ENCODE measurements at places on chromosomes 3 and 15. TPM values are rescaled to one million over a fixed set of nuclear protein-coding genes. Genes with fewer than 3 reads are reported as not detected.
A peak's percentile ranks its signal among the peaks of the same experiment; 100 is the strongest.

THSD4 gene
- not detected for total RNA-seq

C3orf22 gene
- not detected for total RNA-seq

BFSP2 gene
- not detected for total RNA-seq

SI gene
- not detected for total RNA-seq

COL7A1 gene
- total RNA-seq = 1.1 TPM

GRK7 gene
- total RNA-seq = not detected

- DNase-seq = no peak
Observed at GRCh38 chr15:67945951-67946700, 106.3 kb upstream of the RNU6-1 start.

- DNase-seq = peak; percentile 41
Observed at GRCh38 chr3:57298041-57298440, 5.6 kb upstream of the ASB14 start.

- DNase-seq = no peak
Observed at GRCh38 chr3:142990721-142991120, 10.6 kb upstream of the U2SURP start.

DNA sequence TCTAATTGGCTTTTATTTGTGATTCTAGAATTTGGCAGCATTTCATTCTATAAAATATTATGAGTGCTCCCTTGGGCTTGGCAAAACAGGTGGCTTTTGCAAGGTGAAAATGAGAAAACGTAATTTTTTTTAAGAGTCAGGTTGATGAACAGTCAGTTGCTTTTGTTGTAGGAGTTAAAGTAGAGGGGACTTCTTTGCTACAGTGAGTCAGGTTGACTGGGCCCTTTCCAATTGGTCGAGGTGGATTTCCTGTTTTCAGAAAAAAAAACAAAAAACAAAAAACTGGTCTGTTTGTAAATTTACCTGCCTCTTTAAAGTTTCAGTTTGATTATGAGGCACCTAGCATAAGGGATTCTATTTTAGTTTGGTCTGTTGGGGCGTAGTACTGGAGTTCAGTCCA is 1469.4 kb upstream of the GBE1 start:
- DNase-seq = no peak

DNA sequence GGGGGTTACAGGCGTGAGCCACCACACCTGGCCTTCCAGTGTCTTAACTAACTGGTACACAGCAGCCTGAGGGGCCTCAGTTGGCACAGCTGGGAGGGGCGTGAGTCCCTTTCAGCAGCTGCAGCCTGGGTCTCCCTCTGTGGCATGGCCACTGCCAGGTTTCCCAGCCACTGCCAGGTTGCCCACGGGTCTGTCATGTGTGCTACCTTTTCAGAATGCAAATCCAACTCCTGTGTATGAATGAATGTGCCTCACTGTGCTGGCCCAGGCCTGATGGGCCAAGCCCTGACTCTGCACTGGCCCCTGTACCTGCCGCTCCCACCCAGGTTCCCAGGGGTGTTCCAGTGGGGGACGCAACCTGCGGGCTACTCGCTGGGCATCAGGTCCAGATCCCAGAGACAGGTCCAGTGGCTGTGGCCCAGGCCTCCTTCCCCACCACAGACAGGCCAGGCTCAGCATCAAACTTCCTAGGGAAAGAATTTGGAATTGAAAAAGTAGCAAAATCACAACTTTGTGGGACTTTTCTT is 26.0 kb downstream of the WHAMM start:
- no peak for DNase-seq

- no peak for DNase-seq
Observed at GRCh38 chr3:178532476-178532875, 3.8 kb upstream of the KCNMB2 start.

DNA sequence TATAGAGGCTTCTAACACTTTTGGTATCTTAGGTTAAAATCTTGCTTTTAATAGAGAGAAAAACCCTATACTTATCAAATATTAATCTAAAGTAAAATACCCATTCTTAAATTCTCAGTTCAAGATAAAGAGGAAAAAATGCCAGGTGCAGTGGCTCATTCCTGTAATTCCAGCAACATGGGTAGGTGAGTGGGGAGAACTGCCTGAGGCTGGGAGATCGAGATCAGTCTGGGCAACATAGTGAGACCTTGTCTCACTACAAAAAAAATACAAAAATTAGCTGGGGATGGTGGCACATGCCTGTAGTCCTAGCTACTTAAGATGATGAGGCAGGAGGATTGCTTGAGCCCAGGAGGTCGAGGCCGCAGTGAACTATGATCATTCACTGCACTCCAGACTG is 135.8 kb downstream of the CLASP2 start:
- DNase-seq = no peak

DNA sequence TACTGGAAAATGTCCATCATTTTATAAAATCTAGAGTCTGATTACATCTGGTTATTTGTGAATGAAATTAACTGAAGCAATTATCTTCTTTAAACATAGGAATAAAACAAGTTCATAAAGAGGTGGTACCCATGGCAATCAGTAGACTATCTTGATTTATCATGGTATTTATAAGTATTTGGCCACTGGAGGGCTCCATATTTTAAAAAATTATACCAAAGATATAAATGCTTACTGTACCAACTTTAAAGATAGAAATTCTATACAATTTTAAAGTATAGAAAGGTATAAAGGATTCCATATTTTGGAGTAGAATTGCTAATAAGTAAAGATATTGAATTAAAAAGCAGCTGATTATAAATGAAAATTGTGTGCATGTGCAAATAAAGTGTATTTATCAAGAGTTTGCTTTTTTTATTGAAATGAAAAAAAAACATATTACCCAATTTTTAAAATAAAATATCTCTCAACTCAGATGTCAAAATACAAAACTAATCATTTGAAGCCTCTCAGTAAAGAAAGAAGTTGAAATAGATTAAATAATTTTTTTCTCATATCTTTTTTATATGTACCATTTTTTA is 105.3 kb downstream of the BBX start:
- no peak for DNase-seq

DNA sequence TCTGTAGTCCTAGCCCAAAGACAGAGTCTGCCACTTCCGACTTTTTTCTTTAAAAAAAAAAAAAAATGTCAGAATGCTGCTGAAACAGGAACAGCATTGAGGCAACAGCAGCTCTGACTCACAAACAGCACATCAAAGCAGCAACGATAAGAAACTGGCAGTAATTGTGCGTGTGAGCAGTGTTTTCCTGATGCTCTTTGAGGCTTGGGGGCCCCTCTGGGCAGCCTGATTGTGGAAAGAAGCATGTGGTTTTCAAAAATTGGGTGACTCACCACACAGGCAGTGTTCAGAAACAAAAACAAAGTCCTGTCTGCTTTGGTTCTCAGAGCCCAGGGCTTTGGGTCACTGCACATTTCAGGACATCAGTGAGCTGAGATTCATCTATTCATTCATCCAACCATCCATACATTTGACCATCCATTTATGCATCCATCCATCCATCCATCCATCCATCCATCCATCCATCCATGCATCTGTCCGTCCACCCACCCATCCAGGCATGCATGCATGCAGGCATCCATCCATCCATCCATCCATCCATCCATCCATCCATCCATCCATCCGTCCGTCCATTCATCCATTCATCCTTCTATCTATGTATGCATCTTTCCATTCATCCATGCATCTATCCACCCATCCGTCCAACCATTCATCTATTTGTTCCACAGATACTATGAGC is 308.4 kb downstream of the RPLP1 start:
- DNase-seq = peak; percentile 93

DNA sequence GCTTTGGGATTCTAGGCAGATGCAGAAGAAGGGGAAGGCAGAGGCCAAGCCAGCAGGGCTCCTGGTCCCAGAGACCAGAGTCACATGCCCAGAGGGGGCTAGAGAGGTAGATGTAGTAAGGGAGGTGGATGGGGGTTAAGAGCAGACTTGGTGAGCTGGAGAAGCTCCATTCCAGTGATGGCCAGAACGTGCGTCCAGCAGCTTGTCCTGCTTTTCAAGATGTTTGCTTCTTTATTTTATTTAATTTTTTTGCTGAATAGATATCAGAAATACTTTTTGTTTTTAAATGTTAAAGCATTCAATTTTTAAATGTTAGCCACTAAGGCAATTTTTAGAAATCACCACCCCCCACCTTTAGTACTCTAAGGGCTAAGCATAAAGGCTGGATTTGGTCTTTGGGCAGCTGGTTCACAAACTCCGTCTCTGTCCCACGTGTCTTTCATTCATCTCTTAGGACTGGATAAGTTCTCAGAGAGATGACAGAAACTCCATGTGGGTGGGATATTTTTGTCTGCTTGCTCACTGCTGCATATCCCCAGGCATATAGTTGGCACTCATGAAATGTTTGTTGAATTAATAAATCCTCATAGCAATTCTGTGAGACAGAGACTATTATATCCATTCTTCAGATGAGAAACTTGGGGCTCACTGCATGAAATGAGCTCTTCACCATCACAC is 6.7 kb downstream of the COLQ start:
- DNase-seq = no peak

GRCh38 chr3:55144015-55144673 is 216.3 kb upstream of the LRTM1 start:
- DNase-seq = no peak

DNA sequence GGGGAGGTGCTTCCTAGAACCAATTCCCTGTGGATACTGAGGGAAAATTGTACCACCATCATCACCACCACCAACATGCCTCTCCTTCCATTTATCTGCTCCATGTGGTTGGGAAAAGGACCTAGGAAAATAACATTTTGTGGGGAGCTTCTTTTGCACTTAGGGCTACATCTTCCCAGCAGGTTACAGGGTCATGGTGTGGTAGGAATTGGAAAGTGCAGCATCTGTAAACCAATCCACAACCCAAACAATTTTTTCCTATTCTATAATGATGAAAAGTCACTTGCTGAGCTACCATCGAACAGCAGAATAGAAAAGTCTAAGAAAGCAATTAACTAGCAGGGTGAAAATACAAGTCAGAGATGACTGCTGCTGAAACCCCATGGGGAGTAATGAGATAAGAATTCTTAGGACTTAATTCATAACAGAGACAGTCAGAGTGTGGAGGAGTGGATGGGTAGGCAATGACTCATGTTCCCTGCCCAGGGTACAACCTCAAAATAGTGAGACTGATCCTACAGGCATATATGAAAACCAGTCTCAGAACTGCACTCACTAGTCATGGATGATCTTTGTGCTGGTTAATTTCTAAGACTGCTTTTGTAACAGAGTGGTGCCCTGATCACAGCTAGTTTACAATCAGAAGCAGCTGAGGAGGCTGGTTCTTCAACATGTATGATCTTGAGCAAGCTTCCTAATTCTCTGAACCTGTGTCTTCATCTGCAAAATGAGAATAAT is 38.1 kb upstream of the LEKR1 start:
- peak; percentile 71 for DNase-seq

DNA sequence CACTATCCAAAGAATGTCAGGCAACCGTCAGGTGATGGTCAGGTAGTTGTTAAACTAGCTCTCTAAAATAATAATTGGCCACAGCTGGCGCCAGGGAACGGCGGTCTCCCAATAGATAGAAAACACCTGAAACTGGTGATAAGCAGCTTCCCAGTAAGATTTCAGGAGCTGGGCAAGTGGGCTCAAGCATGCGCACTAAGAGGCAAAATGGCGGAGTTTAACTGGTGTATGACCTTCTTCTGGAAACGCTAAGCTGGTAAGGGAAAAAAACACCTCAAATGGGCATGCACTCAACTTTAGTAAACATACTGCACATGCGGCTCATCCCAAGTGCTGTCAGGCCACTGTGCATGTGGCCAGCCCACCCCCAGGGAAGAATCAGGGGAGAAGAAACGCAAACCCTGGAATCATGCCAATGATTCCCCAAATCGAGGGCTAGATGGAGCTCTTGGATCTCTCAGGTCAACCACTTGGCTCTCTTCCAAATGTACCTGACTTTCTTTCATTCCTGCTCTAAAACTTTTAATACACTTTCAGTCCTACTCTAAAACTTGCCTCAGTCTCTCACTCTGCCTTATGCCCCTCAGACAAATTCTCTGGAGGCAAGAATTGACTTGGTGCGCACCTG is 195.0 kb downstream of the ZNF621 start:
- DNase-seq = no peak

DNA sequence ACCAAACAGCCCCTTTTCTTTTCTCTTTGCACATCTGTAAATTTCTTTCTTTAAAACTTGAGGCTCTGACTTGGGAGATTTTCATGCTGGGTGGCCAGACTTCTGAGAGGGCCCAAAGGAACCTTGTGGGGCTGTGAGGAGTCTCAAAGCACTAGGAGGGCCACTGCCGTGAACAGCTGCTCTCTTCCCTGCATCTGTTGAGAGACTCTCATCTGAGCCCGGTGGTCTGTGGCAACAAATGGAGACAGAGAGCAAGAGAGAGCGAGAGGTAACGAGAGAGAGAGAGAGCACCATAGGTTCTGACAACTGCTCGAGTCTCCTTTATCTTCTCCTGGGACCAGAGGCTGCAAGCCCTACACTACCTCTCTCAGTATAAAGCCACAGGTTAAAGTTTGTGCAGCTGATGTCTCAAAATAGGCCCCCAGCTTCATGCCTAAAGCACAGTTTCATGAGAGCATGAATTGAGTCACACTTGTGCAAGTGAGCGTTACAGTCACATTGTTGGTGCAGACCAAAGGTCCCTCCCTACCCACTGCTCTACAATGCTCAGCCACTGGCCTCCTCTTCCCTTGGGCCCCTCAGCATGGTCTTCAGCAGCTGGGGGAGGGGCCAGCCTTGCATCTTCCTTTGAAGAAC is 60.7 kb downstream of the ZNF621 start:
- no peak for DNase-seq

DNA sequence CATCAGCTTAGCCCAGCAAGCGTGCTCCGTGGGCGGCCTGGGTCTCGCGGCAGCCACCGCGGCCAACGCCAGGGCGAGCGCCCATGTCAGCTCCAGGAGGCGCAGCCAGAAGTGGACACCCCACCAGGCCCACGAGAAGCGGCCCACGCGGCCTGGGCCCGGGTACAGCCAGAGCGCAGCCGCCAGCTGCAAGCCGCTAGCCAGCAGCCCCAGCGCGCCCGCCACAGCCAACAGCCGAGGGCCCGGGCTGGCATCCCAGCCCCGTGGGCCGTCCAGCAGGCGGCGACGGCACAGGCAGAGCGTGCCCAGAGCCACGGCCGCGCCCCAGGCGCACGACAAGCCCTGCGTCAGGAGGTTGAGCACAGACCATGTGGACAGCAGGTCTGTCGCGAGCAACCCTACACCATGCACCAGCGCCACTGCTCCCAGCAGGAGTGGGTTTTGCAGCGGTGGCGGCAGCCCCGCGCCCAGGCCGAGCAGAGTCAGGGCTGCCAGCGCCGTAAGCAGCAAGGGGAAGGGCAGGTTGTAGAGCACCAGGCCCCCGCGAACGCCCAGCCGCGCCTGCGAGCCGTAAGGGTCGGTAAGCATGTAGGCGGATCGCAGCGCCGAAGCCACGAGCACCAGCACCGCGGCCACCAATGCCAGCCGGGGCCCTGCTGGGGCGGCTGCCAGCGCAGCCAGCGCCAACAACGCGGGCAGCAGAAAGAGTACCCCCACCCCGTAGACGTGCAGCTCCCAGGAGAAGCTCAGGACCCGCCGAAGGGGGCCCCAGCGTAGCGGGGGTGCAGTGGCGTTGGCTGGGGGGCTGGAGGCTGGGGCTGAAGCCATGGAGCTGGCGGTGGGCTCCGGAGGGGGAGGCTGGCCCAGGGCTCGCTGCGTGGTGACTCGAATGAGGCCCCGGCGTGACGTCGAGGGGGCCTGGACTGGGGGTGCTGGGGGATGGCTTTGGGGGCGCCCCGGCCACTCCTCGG is 4.9 kb downstream of the PRRT3 start:
- DNase-seq = no peak
